ENCODE measurements at places on chromosomes 5 and 9.
A peak's percentile ranks its signal among the peaks of the same experiment; 100 is the strongest.

DNA sequence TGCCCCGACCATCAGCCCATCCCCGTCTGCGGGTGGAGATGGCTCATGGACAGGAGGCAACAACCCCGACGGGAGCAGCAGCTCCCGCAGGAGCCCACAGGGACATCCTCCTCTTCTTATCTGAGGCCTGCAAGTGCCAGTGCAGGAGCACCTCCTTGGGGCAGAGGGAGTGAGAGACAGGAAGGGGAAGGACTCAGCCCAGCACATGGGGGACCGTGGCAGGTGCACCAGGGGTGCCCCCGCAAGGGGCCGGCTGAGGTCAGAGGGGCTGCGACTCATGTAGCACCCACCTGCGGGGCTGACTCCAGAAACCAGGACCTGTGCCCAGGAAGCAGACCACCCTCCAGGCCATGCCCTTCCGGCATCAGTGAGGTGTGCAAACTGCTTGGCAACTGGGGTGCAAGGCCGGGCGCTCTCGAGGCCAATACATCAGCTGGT lies 259.8 kb upstream of the ADAMTS16 start:
- no peak for DNase-seq

- DNase-seq: peak; percentile 37
Observed at GRCh38 chr5:40503439-40503838, 176.3 kb upstream of the PTGER4 start.

DNA sequence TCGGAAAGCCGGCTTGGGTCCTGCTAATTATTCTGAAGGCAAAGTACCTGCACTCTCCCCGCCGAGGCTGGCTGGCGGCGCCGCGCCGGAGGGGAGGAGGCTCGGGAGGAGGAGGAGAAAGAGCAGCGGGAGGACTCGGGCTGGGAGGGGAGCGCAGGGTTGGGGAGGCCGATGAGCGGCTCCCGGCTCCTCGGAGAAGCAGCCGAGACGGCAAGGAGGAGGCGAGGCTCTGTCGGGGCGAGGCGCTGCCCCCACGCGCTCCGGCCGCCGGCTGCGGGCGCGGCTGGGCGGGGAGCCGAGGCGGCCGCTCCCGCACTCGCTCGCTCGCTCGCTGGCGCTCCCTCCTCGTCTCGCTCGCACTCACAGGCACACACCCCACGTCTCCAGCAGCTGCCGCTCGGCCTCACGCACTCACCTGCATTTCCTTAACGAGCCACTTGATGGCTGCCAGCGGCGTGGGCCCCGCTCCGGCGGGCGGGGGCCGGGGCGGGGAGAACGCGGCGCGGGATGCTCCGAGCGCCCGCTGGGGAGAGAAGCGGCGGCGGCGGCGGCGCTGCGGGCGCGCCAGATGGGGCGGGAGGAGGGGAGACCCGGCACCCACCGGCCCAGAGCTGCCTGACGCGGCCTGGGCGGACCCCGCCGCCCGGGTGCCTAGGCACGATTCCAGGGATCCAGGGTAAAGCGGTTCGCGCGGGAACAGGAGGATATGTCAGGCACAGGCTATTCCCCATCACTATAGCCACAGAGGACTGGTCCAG lies at the start of gene PTPRD:
Gene PTPRD, minus strand, starts transcription at position 362 of the 758 bp plus-strand sequence.
- DNase-seq: no peak

DNA sequence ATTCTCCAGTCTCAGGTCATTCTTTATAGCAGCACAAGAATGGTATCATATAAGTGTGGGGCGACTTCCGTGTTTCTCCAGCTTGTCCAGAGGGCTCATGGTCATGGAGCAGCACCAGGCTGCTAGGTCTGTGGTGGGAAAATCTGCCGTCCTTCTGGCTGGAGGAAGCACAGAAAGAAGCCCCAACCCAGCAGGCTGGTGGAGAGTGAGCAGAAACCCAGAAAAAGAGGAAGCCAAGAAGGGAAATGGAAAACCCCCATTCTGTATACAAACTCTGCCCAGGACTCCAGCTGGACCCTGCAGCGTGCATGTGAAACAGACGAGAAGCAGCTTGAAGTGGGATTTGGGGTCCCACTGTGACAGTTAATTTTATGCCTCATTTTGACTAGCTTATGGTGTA lies 34.3 kb upstream of the OLFM1 start:
- DNase-seq: no peak

- no peak for DNase-seq
Observed at GRCh38 chr5:56412601-56413379, 179.7 kb upstream of the ANKRD55 start.

- no peak for DNase-seq
Observed at GRCh38 chr9:36676778-36677485, 104.2 kb downstream of the MELK start.

DNA sequence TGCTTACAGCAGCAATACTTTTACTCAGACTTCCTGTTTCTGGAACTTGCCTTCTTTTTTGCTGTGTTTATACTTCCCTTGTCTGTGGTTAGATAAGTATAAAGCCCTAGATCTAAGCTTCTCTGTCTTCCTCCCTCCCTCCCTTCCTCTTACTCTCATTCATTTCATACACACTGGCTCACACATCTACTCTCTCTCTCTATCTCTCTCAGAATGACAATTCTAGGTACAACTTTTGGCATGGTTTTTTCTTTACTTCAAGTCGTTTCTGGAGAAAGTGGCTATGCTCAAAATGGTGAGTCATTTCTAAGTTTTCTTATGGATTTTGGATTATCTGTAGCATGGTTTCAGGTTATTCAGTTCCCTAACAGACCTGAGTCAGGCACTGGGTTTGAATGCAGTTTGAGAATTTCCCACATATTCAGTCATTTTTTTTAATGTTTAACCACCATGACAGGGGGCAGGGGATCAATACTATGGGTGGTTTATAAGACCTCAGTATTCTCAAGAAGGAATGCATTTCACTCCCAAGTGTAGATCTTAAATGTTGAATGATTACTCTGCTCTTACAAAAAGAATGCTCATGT lies at the start of gene IL7R:
Gene IL7R, plus strand, starts transcription at position 127 of the 587 bp plus-strand sequence. Its CDS starts 87 bp downstream, at position 214.
- DNase-seq: peak; percentile 47

DNA sequence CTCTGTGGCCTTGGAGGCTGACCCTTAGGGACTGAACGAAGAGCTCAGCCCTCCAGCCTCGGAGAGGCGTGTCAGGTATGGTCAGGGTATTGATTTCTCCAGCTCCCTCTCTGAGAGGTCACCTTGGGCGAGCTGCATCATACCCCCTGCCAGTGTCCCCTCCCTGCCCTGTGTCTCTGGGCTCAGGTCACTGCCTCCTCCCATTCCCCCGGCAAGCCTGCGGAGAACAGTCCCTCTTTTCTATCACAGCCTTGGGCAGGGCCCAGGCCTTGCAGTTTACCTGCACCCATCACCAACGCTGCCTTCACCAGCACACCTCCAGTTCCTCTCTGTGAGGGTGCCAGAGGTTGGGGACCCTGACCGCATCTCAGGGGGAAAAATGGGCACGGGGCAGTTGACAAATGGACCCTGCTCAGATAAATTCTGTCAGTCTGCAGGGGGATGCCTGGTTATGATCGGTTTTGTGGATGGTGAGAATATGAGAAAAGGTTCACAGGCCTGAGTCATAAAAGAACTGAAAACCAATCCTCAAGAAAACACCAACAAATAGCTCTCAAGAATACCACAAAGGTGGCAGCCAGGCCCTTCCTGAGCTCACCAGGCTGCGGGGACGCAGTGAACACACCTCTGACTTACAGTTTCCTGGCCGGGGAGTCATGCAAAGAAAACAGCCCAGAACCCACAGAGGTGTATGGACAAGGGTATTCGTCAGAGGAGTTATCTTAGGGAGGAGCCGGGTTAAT lies 24.7 kb upstream of the RXRA start:
- DNase-seq: no peak

DNA sequence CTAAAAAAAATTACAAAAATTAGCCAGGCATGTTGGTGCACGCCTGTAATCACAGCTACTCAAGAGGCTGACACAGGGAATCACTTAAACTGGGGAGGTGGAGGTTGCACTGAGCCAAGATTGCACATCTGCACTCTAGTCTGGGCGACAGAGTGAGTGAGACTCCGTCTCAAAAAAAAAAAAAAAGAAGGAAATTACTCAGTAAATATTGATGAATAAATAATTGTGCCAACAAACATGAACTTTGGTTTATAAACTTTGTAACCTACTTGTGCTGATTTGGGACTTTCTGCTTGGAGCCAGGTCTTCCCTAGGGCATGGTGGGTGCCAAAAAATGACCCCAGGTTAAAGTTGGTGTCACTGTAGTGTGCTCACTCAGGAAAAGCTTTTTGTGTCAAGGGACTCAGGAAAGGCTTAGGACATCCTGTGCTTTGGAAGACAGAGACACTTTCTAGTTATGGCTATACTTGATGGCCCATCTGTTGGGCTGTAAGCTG lies 19.0 kb downstream of the ABLIM3 start:
- DNase-seq: no peak

Measured in endothelial cell of umbilical vein (primary cell).